Stimulated activated CD4-positive, alpha-beta T cell treated with anti-CD3 and anti-CD28 coated beads, Interleukin-1b, Interleukin-23, amount 100 ng/mL, for 1 hour (primary cell): ENCODE measurements at places on chromosomes 1 and 21.

DNA sequence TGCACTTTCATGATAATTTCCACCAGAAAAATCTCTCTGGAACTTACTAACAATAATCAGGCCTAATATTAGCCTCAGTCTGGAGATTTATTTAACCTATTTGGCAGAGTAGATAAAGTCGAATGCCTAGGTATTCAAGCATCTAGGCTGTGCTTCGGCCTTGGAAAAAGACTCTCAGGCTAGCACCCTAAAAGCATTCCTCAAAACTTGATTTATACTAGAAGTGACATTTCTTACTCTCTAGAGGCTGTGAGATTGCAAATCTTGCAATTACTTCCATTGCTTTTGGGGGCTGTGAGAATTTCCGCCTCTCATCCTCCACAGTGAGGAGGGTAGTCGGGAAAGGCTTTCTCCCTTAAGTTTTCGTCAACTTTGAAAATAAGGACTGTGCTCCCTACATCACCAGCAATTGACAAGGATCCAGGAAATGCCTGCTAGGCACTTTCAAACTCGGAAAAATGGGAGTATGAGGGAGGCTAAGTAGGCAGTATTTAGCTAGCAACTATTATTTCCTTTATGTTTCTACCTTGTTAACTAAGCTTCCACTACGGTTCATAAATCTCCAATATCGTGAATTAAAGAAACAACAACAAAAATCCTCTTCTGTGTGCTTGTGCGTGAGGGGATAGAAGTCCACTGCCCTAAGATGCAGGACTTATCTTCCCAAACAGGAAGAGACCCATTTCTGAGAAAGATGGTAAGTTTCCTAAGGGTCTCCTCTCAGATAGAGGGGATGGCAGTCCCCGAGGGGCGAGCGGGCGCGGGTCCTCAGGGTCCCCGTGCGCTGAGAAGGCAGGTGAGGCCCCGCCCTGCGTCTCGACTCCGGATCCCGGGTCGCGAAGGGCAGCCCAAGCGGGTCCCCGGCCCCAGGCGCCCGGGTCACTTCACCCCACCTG, 1.1 kb upstream of the LMO4 start:
- DNase-seq = no peak

DNA sequence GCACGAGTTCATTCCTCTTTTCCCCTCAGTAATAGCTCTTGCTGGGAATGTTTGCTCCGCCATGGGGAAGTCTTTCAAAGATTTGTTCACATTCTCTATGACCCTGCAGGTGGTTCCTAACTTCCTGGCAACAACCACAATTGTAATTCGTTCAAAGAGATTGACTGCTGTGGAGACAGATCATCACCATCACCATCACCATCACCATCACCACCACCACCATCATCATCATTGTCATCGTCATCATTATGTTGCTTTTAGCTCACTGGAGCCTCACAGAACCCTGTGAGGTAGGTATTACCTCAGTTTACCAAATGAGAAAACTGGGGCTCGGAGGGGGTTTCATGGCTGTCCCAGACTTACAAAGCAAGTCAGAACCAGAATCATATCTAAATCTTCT, 30.9 kb downstream of the COA7 start:
- DNase-seq = no peak

DNA sequence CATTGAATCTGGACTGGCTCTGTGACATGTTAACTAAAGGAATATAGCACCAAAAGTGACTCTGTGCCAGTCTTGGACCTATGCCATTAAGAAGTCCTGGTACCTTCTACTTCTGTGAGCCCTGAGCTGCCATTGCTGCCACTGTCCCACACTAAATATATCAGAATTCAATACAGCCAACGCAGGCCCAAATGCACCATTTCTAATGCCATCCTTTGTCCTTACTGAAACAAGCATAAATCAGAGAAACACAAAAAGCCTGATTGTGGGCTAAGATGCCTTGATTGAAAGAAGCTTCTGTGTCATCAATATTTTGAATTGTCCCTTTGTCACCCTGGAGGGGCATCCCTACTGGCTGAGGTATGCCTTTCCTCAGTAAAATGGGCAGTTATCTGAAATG, 66.9 kb upstream of the NEK2 start:
- no peak for DNase-seq

DNA sequence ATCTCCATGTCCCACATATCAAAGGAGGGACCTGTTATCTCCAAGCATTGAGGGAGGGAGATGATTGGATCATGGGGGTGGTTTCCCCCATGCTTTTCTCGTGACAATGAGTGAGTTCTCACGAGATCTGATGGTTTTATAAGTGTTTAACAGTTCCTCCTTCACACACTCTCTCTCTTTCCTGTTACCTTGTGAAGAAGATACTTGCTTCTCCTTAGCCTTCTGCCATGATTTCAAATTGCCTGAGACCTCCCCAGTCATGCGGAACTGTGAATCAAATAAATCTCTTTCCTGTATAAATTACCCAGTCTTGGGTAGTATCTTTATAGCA, 91.6 kb downstream of the DDAH1 start:
- DNase-seq = no peak

DNA sequence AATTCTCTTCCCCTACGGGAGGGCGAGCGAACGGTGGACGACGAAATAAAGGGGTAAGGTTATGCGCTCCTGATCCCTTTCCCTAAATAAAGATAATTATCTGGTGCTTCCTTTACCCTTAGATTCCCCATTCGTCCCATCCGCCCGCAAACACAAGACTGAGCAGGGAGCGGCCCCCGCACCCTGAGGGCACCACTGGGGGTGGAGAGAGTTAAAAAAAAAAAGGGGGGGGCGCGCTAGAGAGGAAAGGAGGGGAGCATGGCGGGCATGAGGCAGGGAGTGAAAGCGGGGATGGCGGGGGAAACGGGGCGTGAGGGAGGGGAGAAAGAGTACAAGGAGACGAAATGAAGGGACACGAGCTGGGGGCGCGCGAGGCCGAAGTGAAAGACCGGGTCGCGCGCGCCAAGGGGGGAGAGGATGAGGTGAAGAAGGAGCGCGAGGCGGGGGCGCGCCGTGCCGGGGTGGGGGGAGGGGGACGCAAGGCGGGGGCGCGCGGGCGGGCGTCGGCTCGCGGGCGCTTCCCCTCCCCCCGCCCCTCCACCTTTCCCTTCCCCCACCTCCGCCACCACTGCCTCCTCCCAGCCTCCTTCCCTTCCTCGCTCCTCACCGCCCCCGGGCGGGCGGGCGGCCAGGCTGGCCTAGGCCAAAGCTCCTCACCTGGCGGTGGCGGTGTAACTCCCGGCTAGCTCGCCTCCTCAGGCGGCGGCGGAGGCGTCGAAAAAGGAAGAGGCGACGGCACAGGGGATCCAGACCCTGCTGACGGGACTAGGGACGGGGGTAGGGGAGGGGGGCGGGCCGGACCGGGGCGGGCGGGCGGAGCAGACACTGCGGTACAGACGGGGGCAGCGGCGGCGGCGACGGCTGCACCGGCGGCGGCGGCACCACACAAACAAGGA, 448 bp downstream of the GATAD2B start:
- DNase-seq = peak; percentile 52

DNA sequence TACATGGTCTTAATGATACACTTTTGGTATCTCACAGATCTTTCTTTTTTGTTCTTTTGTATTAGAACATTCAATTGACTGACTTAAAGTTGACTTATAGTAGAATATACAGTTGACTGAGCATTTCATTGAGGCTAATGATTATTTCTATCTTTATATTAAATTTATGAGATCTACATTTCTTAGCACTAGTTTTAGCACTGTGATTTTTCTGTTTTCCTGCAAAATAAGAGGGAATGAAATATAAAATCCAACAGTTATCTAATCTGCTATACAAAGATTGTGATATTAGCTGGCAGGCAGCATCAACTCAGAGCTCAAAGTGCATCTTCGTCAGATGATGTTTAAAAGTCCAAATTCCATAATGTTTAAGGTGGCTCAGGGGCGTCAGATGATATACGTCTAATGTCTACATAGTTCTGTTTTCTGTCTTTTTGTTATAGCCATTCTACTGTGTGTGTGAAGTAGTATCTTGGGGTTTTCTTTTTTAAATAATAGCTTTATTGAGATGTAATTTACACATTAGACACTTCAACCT, 85.4 kb downstream of the ATG4C start:
- no peak for DNase-seq

DNA sequence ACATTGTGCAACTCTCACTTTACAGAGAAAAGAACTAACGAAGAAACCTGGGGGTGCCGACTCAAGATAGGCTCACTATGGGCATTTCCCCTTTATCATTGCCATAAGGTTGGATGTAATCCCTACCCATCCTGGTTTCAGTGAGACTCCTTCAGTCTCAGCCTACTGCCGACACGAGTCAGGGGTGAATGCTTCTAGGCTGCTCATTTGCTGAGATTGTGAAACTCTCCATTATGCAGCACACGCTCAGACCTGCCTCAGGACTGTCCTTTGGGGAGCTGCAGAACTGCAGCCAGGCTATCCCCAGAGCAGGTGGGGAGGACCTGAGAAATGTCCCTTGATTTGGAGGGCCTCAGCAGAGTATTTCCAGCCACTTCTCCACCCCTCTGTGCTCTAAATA, 22.2 kb downstream of the TSHB start:
- DNase-seq = no peak

DNA sequence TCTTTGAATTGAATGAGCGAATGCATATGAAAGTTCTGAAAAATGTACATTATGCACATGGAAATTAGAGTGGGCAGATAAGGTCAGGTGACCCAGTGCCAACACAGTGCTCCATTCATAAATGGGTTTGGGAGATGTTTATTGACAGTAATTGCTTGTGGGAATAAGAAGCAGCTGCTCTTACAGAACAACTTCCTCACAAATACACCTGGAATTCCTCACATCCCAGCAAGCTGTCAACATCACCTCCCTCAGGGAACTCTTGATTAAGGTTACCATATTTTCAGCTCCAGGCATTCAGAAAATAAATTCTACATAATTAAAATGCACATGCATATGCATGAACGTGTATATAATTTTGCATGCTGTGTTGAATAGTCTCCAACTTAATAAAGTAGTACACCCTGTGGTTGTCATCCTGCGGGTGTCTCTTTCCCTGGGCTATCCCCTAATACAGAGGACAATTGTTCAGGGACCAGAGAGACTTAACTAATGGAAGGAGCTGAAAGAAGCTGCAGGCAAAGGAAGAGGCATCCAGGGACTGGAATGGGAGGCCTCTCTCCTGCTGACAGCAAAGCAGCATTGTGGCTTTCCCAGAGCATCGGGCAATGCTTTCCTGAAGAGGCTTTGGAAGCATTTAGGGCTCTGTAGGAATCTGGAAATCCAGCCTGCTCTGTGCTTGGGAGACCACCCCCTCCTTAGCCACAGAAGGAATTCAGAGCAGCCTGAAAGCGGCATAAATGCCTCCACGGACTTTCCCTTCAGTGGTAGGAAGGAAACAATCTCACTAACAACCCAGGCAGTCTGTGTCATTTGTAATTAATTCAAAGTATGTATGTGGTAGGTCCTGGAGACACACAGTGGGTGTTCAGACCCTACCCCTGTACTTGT, 55.2 kb upstream of the GNG12 start:
- no peak for DNase-seq

DNA sequence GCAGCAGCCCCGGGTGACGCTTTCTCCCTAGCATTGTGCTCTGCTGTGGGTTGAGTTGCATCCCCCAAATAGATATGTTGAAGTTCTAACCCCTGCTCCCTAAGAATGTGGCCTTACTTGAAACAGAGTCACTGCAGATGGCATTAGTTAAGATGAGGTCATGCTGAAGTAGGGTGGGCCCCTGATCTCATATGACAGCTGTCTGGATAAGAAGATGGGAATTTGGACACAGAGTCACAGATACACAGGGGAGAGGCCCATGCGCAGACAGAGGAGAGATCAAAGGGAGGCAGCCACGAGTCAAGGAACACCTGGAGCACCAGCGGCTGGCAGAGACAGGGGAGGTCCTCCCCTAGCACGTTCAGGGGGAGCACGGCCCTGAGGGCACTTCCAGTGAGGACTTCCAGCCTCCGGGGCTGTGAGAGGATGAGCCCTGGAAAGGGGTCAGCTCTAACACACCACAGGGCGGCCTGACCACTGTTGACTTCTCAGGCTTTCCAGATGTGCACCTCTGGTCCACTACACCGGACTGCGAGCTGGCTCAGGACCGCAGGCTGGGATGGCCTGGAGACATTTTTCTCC, 46.4 kb downstream of the ABCG1 start:
- no peak for DNase-seq

GRCh38 chr1:107404756-107405155, 263.9 kb downstream of the NTNG1 start:
- DNase-seq = no peak

- DNase-seq = no peak
These were observed 737 bp downstream of the C1orf162 start for GRCh38 chr1:111474521-111474920.

DNA sequence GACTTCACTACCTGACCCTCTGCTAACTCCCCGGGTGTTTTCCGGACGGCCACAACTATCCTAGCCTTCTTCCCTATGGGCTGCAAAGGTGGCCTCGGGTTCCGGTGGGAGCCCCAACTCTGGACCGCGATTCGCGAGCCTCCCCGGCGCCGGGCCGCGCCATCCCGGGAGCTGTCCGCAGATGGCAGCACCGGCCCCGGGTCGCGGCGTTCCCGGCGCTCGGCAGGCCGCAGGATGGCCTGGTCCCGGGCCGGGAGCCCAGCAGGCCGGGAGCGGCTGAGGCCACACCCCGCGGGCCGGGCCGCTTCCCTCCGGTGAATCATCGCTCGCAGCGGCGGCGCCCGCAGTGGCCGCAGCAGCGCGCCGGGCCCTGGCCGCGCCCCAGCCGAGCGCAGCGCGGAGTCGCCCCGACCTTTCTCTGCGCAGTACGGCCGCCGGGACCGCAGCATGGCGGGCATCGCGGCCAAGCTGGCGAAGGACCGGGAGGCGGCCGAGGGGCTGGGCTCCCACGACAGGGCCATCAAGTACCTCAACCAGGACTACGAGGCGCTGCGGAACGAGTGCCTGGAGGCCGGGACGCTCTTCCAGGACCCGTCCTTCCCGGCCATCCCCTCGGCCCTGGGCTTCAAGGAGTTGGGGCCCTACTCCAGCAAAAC, at the start of gene CAPN2:
Gene CAPN2, plus strand, starts transcription at position 346 of the 656 bp plus-strand sequence. Its CDS starts 102 bp downstream, at position 448.
- peak; percentile 24 for DNase-seq

DNA sequence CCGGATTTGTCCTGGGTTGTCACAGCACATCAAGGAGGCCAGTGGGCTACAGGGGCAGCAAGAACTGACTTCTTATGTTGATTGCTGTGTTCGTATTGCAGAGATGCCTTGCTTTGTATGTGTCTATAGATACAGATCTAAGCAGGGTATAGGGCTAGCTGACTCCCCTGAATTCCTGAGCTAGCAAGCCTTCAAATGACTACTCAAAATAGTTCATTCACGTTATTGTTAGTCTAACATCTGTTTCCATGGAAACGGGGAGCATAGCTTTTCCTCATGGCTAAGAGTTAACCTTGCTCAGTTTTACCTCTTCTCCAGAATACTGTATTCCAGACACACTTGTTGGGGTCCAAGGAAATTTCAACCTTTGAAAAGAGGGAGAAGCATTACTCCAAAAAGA, 24.1 kb downstream of the TRIM45 start:
- DNase-seq = no peak

- DNase-seq = no peak
These were observed 1.6 kb upstream of the LY9 start for GRCh38 chr1:160794376-160794775.
